ENCODE measurements at places on chromosomes 5 and 9.
A peak's percentile ranks its signal among the peaks of the same experiment; 100 is the strongest.

GRCh38 chr9:136361754-136362449 lies 1.6 kb downstream of the DNLZ start:
- no peak for DNase-seq

DNA sequence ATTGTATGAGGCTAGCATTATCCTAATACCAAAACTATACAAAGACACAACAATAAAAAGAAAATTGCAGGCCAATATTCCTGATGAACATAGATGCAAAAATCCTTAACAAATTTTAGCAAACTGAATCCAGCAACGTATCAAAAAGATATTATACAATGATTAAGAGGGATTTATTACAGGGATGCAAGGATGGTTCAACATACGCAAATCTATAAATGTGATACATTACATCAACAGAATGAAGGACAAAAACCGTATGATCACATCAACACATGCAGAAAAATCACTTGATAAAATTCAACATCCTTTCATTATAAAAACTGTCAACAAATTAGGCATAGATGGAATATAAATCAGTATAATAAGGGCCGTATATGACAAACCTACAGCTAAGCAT lies 27.1 kb upstream of the ARL15 start:
- no peak for DNase-seq

- no peak for DNase-seq
Observed at GRCh38 chr5:86757824-86758223, 140.1 kb downstream of the COX7C start.

DNA sequence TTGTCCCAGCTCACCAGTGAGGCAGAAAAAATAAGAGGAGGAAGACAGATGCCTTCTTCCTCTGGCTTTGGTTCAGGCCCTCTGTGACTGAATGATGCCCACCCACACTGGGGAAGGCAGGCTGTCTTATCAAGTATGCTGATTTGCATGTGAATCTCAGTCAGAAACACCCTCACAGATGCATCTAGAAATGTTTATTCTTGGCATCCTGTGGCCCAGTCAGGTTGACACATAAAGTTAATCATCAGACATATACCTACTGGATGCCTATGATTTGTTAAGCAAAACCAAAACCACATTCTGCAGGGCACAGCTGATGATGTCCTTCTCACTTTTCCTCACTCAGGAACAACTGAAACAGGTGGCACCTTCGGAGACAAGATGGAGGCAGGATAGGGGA lies 243.4 kb upstream of the KCNN2 start:
- DNase-seq, result no peak

- no peak for DNase-seq
Observed at GRCh38 chr5:119353686-119354366, 2.0 kb upstream of the TNFAIP8 start.

GRCh38 chr5:174348311-174348981 lies 302.9 kb downstream of the NSG2 start:
- no peak for DNase-seq

- no peak for DNase-seq
Observed at GRCh38 chr5:150797384-150797783, 18.8 kb downstream of the SMIM3 start.

DNA sequence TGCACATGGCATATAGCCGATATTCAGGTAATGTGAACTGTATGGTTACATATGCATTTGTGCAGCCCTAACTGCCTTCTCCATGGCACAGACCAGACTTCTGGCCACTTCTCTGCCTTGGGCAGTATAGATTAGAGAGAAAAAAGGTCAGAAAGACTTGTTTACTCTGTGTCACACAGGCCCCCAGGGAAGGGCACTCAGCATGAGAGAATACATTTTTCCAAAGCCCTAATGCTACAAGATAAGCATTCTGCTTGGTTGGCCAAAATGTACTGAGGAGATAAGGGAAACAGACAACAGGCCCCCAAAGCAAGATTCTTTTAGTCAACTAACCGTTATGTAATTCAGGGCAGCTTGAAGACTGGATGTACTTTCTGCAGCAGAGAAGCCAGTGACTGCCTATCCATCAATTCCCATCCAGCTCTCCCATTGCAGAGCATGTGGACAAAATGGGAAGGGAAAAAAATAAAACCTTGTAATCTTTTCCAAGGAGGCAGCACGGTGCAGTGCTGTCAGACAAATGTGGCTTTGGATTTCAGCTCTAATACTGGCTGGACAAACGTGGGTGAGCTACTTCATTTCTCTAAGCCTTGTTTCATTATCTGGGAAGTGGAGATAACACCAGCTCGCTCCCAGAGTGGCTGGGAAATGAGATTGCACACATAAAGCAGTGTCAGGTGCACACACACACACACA lies 205.9 kb downstream of the NSG2 start:
- DNase-seq, result no peak

GRCh38 chr5:134240421-134240962 lies 14.6 kb upstream of the PPP2CA start:
- DNase-seq, result no peak

DNA sequence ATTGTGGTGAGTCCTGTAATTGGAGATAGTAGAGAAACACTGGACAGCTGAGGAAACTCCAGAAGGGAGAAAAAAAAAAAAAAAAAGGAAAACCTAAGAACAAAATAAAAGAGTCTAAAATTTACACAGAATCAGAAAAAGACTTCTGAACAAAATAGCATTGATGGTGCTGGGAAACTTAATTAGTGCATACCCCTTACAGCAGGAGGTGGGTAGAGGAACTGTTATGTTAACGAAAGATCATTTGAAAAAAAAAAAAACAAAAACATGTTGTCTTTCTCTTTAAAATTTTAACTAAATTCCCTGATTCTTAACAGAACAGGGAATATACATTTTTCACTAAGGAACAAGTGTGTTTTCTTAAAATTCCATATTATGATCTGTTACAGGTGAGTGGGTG lies 11.6 kb upstream of the MTX3 start:
- no peak for DNase-seq

DNA sequence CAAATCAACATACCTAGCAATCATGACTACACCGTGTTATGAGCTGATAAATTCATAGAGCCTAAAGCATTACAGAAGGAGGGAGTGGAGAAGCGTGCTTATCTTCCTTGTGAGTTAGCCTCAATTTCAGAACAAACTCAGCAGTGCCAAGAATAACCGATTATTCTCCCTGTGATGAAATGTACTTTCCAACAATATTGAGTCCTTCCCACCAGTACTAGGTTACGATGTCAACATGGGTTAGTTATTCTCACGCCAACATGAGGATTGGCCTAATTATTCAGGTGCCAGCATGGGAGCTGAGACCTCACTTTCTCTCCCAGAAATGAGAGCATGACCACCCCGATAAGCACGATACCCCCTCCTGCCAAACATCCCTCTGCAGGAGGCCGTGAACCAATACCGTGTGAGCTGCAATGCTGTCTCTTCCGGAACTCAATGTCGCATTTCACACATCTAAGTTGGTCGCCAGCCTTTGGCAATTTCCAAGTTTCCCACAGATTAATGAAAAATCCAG lies 193.7 kb downstream of the ENC1 start:
- DNase-seq, result no peak

DNA sequence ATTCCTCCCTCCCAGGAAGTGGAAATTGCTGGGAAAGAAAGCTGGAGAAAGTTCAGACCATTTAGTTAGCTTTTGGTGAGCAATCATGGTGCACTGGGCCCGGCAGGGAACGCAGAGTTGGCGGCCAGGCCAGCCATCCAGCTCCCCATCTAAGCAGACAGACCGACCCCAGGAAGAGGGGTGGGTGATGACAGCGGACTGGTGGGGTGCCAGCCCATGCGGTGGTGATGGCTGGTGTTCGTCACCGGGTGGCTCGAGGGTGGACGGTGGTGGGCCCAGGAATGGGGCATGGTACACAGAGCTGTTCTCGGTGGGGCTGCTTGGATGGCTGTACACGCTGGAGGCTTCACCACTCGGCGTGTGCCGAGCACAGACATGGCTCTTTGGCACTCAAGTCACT lies 85.6 kb upstream of the ARAP3 start:
- no peak for DNase-seq

GRCh38 chr5:1657161-1657741 lies 133.5 kb upstream of the LPCAT1 start:
- DNase-seq, result no peak

- no peak for DNase-seq
Observed at GRCh38 chr5:79864364-79864763, 126.7 kb downstream of the MTX3 start.

DNA sequence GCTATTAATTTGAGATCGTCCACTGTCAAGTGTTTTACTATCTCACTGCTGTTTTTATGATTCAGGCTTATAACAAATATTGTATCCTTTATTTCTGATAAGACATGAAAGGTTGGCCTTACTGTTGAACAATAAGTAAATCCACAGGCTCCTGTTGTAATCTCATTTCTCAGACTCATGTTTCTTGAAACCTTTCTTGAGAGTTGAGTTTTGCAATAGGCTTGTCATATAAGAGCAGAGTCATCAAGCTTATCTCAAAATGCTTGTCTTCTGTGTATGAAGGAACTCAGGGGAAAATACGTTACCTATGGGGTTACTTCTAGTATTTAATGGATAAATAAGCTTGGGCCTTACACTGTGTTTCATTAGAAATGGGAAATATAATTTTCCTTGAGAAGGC lies 9.2 kb upstream of the TLX3 start:
- DNase-seq, result no peak

DNA sequence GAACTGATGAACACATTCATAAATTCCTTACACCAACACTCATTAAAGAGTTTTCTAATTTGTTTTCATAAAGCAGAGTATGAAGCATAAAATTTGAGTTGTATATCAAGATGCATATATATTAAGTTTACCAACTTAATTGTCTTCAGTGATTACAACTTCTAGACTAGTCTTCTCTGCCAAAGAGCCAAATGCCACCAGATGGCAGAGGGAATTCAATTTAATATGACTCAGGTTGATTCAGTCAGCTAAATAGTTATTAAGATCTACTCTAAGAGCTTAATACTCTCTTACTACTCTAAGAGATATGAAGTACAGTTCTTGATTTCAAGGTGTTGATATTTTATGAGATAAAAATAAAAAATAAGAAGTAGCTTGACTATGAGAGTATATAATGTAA lies 53.4 kb downstream of the CDH10 start:
- DNase-seq, result no peak

GRCh38 chr9:78468231-78468630 lies 171.3 kb downstream of the PSAT1 start:
- DNase-seq, result no peak

DNA sequence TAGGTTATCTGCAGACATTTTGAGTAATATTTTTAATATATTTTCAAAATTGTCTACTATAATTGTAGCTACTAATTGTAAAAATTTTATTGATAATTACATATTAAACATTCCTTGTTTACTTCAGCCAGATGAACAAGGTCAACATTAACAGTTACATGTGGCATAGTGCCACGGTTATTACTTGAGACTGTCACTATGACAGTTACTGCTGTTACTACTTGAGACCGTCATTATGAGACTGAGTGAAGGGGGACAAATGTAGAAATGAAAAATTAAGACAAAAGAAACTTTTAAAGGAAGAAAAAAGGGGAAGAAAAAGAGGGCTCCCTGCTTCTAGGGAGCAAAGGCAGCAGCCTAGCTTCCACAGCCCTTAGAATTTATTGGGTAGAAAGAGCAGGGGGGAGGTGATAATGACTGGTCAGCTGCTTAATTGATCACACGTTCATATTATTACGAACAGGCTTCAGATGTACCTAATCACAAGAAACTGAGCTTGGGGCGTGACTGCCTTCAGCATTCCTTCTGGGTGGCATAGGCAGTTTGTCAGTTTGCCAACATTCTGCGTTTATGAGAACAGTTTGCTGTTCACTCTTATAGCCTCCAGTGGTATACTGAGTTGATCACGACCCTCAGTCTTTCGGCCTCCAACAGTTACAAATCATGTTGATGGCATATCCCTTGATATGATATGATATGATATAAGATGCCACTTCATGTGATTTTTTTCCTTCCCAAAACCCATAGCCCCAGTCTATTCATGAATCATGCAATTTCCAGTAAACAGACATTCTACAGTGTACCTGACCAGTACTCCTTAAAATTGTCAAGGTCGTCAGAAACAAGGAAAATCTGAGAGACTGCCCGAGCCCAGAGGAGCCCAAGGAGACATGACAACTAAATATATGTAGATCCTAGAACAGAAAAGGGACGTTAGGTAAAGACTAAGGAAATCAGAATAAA lies 13.1 kb downstream of the MARCHF6 start:
- DNase-seq, result no peak

- DNase-seq, result no peak
Observed at GRCh38 chr9:69170231-69170630, 3.8 kb upstream of the TJP2 start.

DNA sequence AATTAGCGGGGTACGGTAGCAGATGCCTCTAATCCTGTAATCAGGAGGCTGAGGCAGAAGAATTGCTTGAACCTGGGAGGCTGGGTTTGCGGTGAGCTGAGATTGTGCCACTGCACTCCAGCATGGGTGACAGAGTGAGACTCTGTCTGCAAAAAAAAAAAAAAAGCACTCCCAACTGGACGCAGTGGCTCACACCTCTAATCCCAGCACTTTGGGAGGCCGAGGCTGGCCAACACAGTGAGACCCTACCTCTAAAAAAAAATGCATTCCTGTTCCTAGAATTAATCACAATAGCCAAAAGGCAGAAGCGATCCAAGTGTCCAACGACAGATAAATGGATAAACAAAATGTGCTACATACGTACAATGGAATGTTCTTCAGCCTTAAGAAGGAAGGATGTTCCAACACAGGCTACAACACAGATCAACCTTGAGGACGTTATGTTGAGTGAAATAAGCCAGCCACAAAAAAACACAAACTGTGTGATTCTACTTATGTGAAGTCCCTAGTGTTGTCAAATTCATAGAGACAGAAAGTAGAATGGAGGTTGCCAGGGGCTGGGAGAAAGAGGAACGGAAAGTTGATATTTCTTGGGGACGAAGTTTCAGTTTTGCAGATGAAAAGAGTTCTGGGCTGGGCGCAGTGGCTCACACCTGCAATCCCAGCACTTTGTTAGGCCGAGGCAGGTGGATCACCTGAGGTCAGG lies 13.8 kb downstream of the FAM78A start:
- DNase-seq, result peak; percentile 76

DNA sequence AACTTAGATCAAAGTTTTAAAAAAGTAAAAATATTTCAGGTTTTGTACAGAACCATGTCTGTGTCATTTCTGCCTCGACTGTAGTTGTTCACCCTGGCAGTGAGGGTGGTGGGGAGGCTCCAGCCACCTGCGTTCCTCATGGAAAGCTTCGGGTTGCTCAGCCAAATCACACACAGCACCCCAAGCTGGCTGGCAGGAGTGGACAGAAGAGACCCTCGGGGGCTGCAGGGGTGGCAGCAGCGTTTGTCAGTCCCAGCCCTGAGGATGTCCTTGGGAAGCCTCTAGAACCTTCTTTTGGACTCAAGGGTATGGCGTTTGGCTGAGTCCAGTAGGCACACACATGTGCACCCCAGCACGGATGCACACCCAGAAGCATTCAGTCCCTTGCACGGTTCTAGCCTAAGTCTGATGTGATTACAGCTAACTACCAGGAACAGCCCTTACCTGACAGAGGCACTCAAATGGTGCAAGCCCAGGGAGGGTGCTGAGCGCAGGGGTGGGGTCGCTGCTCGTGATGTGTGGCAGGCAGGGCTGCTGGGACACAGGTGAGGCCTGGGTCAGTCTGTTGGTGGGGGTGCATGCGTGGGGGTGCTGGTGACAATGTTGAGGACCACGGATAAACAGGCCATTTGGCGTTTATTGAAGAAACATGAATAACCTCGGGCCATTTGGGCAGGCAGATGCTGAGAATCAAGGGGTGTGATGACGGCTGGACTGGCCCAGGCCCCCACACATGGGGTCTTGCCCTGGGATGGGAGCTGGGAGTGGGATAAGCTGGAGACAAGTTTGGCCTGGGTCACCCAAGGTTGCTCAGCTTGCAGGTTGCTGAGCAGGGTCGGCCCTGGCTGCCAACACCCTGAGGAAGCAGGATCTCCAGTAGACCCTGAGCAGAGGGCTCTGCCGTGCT lies 103.4 kb downstream of the PHF2 start:
- DNase-seq, result no peak
